ENCODE measurements at places on chromosomes 3 and 15.
A peak's percentile ranks its signal among the peaks of the same experiment; 100 is the strongest.

- DNase-seq = peak; percentile 69
These were observed 1.1 kb upstream of the SUCLG2 start for GRCh38 chr3:67655364-67656121.

- no peak for DNase-seq
These were observed 815 bp upstream of the GRM2 start for GRCh38 chr3:51706021-51706485.

- no peak for DNase-seq
These were observed 7.5 kb upstream of the NR1I2 start for GRCh38 chr3:119774444-119774843.

GRCh38 chr15:38961931-38962330 is 397.3 kb upstream of the RASGRP1 start:
- no peak for DNase-seq

- no peak for DNase-seq
These were observed 90.0 kb downstream of the FAM174B start for GRCh38 chr15:92565351-92566125.

DNA sequence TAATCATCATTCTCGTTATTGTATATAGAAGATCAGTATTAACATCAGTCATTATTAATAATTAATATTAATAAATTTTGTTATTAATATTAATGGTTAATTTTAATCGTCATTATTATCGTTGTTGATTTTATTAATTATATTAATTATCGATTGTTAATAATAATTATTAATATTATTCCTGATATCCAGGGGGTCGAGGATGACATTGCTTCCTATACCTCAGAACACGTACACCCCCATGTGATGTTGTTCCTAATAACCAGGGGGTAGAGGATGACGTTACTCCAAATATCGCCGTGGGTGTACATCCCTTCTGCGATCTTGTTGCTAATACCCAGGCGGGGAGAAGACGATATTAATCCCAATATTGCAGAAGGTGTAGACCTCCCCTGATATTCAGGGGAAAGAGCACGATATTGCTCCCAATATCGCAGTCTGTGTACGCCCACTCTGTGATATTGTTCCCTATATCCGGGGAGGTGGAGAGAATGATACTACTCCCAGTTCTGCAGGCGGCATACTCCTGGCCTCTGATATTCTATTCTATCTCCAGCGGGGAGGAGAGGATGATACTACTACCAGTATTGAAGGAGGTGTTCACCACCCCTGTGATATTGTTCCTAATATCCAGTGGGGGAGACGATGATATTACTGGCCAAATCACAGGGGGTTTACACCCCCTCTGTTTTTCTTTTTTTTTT is 22.3 kb upstream of the BMF start:
- no peak for DNase-seq

DNA sequence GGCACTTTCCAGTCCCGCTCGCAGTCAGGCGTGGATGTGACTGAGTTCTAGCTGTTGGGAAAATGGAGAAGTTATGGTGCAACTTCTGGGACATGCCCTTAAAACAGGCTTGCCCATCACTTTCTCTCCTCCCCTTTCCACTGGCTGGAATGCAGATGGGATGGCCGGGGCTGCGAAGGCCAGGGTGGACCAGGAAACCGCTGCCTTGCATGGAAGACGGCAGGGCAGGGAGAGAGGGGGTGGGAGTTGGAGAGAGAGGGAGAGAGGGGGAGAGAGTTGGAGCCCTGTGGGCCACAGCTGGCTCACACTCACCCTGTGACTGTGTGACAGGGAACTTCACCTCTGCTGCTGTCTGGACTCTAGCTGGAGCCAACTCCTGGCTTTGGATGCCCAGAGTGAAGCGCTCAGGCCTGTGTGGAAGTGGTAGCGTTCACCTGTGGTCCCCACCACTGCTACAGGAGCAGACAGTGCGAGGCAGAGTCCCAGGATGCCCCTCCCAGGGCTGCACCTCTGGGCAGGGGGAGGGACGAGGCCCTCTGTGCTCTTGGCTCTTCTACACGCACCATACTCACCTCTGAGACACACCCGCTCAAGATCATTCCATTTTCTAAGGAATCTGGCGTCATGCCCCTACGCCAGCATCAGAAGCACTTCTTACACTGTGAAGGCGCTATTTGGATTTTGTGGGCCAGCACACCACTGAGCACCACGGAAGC is 36.6 kb downstream of the KLHL25 start:
- DNase-seq = no peak

DNA sequence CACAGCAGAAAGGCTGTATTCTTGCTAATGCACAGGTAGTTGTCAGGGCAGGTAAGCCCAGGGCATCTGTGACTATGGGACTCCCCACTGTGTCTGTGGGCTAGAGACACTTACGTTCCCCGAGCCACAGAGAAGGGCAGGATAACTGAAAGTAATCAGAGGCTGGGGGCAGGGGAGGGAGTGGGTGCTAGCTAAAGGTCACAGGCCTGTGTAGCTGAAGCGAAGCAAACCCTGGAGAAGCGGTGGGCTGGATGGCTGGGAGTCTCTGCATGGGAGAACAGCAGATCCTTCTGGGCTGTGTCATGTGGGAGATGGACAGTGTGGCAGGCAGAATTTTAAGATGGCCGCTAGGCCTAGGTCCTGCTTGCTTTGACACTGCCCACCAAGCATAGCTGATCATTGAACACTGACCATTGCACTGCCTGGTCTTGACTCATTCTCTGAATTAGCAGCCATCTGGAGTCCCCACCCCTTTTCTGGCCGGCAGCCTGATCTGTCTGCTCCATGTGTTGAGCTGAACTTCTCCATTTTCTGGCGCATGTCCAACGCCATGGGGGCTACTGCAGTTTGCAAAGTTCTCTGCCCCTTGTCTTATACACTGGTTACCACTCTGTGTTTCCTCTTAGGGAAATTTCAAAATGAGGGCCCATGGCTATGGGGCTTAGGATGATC is 110.0 kb downstream of the DGKG start:
- DNase-seq = no peak

DNA sequence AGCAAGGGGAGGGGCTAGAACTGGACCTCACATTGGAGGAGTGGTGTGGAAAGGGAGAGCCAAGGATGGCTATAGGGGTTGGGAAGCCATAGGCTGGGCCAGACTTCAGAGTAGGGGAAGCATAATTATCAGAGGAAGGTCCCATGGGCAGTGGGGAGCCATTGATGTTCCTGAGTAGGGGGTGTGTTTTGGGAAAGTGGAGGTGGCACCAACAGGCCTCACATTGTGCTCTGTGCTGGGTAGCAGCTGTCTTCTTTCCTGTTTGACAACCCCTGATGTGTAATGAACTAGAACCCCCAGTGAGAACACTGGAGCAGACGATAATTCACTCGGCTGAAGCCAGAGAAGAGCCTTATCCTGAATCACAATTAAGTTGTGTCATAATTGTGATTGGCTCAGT is 41.2 kb downstream of the SLC6A11 start:
- DNase-seq = no peak

DNA sequence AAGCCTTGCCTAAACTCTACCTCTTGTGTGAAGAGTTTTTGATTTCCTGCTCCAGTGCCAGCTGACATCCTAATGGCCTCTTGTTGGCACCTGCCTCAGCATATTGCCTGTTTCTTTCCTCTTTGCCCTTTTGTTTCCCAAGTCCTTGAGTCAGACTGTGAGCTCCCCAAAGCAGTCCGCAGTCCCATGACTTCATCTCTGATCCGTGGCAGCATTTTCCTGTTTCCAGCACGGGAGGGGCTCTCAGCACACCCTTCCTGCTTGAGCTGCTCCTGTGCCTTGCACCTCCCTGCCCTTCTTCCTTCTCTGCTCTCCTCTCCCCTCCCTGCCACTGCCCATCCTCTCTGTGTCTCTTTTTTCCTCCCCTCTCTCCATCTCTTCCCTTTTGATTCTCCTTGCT is 179.6 kb downstream of the EPHB1 start:
- no peak for DNase-seq
